Foreskin melanocyte (primary cell): ENCODE measurements at places on chromosomes 5 and 9.
A peak's percentile ranks its signal among the peaks of the same experiment; 100 is the strongest.

- no peak for DNase-seq
Measured at GRCh38 chr9:89359751-89360261, 41.5 kb downstream of the SECISBP2 start.

DNA sequence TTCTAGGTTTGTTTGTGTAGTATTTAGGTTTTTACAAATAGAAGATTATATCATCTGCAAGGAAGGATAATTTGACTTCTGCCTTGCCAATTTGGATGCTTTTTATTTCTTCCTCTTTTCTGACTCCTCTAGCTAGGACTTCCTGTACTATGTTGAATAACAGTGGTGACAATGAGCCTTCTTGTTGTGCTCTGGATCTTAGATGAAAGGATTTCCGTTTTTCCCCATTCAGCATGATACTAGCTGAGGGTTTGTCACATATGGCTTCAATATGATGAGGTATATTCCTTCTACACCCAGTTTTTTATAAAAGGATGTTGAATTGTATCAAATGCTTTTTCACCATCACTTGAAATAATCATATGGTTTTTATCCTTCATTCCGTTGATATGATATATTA is 101.4 kb downstream of the FBXO4 start:
- peak; percentile 77 for DNase-seq

- no peak for DNase-seq
Measured at GRCh38 chr9:100724886-100725285, 147.0 kb downstream of the CAVIN4 start.

GRCh38 chr5:104299998-104300706 is 737.6 kb upstream of the NUDT12 start:
- DNase-seq, result no peak

DNA sequence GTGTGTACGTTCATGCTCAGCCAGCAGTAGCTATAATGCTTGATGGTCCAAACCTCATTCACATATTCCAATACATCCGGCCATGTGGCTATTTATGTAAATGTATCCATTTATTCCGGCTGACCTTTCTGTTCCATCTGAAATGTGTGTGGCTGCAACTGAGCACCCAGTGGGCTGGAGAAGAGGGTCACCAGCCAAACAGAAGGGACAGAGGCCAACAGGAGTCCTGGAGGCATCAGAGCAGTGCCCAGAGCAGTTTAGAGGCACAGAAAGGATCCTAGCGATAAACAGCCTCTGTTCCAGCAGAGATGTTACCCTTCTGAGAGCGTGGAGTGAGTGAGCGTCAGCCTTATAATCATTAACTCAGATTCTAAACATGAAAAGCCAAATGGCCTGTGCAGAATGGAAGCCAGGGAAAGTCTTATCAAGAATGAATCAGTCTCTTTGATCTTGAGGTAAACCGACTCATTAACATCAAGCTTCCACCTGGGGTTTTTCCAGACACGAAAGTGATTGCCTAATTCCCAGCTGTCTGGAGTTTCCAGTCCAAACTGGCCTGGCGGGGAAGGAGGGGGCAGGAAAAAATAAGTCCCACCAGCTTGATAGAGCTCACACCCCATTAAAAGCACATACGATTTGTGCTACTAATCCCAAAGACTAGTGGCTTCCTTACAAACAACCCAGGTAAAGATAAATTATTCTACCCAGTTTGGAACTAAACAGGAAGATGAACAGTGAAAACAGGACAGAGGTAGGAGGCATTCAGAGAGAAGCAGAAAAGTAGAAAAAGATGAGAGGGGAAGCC is 55.7 kb downstream of the SUSD1 start:
- DNase-seq, result no peak

DNA sequence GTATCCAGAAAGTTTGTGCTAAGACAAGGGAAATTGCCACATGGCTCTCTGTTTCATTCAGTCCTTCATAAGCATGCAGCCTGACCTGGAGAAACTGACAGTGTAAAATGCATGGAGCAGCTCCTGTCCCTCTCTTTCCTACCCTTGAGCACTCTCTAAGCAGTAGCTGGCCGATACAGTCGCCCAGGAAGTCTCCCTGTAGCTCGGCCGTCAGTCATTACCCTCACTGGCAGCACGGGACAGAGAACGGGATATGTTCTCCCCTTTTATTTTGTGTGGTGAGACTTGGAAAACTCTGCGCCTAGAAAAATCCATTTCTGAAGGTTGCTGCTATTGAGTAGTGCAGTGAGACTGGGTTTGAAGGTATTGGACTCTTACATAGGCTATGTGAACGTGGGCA is 56.8 kb upstream of the KCNMB1 start:
- DNase-seq, result no peak

DNA sequence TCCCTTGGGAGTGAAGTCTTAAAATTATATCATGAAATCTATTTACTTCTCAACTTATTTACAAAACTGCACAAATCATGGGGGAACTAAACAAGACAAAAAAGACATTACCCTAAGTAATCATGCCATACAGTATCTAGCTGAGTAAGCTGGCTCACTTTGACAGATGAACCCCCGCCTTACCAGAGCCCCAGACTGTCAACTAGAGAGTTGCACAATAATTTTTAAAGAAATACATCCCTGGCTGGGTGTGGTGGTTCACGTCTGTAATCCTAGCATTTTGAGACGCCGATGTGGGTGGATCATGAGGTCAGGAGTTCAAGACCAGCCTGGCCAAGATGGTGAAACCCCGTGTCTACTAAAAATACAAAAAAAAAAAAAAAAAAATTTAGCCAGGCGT is 62.3 kb downstream of the LPAR1 start:
- DNase-seq, result no peak

GRCh38 chr5:122163121-122164069 is 34.0 kb downstream of the ZNF474 start:
- peak; percentile 62 for DNase-seq

DNA sequence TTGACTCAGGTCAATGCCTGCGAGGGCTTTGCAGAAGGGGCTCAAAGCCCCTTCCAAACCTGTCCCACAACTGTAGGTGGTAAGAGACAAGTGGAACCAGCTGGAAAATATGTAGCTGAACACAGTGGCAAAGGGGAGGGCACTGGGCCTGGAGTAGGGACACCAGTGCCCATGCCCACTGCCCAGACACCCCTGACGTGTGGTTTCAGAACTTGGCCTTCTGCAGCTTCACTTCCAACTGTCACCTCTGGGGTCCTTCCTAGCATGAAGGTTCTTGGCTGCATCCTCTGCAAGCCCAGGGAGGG is 233.1 kb upstream of the IRX1 start:
- DNase-seq, result no peak

DNA sequence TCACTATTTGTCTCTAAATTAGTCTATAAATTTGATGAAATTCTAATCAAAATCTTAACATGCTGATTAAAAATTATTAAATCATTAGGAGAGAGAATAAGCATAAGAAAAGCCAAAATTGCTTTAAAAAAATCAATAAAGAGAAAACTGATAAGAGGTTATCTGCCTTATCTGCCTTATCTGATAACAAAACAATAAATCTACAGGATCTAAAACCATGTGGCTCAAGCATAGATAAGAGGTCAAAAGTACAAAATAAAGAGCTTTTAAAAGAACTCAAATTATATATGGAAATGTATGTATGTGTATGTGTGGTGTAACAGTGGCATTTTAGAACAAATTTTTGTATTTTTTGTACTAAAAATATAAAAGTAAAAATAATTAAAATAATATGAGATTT is 18.6 kb downstream of the TRIM14 start:
- no peak for DNase-seq

GRCh38 chr5:151153300-151153699 is 4.3 kb downstream of the ANXA6 start:
- DNase-seq, result no peak

DNA sequence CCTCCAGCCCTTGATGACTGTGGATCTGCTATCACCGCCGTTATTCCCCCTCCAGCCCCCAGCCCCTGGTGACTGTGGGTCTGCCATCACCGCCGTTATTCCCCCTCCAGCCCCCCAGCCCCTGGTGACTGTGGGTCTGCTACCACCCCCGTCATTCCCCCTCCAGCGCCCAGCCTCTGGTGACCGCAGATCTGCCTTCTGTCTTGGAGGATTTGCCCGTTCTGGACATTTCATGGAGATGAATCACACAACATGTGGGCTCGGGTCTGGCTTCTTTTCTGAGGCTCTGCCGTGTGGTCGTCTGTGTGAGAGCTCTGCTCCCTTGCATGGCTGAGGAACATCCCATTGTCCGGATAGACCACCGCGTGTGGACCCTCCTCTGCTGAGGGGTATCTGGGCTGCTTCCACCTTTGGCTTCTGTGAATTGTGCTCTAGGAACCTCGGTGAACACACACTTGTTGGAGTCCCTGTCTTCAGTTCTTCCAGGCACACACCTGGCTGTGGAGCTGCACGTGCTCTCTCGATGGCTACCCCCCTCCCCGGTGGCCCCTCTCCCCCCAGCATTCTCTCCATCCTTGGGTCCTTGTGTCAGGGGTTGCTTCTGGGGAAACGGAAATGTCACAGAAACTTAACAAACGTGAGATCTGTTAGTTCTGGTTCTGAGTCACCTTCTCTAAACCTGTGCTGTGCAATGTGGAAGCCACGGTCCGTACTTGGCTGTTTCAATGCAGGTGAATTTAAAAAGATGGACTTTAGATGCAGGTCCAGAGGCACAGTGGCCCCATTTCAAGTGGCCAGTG is 105.3 kb upstream of the COL5A1 start:
- DNase-seq, result peak; percentile 5

DNA sequence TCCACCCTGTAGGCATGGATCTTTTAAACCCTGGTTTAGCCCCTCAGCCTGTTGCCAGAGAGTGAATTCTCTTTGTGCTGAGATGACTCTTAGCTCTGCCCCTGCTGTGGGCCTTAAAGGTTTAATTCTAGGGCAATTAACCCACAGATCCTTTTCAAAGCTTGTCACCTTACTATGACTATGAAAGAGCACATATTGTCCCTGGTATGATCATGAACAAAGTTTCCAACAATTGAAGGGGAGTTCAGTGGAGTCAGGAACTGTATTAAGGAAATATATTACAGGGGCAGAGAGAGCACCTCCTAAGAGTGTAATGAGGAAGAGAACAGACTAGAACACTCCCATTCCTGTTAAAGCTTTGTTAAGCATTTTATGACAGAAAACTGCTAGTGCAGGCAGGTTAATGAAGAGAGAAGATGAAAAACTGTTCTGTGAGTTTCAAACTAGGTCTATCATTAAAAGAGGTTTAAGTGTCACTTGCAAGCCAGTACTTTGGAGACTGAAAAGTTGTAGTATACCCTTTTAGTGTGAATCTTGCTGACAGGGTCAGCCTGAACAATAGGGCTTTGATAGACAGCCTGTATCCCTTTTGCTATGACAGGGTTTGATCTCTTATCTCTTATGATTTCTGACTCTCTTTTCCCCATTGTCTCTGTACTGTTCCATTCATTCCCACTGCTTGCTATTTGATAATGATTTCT is 104.2 kb upstream of the ELL2 start:
- DNase-seq, result no peak

GRCh38 chr9:83526901-83527300 is 11.3 kb downstream of the FRMD3 start:
- DNase-seq, result peak; percentile 56

- DNase-seq, result no peak
Measured at GRCh38 chr5:29720954-29721353, 1472.5 kb upstream of the CDH6 start.

DNA sequence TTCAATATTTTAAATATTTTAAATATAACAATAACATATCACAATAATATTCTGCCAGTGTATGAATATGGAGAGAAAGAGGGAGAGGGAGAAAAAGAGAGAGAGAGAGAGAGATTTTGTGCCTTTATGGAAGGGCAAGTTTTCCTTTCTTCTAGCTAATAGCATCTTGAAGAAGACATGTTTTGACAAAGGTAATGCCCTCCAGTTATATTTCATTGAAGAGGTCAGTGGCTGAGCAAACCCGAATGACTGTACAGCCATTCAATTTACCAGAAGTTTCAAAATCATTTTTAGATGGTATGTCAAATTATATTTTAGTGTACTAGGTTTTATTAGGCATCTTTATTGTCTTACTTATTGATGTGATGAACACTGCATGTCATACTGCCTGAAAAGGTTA is 139.3 kb downstream of the EMB start:
- no peak for DNase-seq
